GM04503 (cell line): ENCODE measurements at places on chromosomes 7 and 10.

- no peak for DNase-seq
Measured at GRCh38 chr10:102109166-102110116, 10.7 kb downstream of the LDB1 start.

- peak; percentile 98 for DNase-seq
Measured at GRCh38 chr7:28358423-28358868, 53.9 kb upstream of the CREB5 start.

DNA sequence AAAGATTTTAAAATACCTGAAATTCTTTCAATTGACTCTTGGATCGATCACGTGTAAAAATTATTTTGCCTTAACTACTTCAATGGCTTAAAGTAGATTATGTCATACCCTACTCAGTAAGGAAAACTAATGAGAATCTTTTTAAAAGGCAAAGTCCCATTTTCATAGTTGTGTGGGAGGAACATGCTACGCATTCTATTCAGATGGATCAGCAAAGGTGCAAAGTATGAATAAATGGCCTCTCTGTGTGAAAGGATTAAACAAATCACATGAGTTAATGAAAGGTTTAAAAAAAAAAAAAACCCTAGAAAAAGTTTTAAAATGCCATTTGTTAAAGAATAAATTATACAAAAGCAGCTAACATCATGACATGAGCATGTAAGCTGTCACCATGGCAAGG, 77.1 kb downstream of the ENO4 start:
- no peak for DNase-seq

DNA sequence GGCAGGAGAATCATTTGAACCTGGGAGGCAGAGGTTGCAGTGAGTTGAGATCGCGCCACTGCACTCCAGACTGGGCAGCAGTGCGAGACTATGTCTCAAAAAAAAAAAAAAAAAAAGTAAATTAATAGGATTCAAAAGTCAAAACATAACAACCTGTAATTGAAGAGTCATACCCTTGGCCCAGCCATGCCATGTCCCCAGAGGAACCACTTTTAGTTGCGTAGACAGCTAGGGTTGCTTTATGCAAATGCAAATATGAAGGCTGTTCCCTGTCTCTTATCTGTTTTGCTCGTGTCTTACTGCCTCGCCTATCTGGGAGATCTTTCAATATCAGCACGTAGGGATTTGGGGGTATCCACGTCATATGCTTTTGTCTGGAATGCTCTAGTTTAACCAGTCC, 73.1 kb downstream of the PRKAG2 start:
- DNase-seq = no peak

GRCh38 chr7:107744345-107744750, 406 bp downstream of the CBLL1 start:
- DNase-seq = no peak

DNA sequence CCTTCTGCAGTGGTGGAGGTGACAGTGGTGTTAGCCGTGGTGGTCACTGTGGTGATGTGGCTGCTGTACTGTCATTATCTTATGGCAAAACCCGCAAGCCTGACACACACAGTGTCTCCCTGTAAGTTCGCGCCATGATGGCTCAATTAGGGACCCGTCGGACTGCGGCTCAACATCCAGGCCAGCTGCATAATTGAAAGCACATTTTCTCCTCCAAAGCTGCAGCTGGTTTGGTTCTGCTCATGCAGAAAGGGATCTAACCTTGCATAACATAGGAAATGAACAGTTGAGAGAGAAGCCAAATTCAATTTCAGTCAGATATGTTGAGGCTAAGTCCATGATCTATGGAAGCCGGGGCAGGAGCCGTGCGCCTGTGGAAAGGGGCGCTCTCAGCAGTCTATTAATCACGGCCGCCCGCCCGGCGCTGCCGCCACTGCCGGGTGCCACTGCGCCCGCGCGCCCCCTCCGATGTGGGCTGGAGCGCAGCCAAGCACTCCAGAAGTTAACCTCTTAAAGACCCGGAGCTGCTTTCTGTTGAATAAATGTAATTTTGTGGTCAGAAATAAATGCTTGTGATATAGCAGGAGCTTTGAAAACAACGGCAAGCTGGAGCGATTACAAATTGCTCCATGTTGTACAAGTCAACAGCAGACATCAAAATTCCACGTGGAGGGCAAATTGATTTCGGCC, 227.7 kb downstream of the CUX1 start:
- DNase-seq = peak; percentile 93

DNA sequence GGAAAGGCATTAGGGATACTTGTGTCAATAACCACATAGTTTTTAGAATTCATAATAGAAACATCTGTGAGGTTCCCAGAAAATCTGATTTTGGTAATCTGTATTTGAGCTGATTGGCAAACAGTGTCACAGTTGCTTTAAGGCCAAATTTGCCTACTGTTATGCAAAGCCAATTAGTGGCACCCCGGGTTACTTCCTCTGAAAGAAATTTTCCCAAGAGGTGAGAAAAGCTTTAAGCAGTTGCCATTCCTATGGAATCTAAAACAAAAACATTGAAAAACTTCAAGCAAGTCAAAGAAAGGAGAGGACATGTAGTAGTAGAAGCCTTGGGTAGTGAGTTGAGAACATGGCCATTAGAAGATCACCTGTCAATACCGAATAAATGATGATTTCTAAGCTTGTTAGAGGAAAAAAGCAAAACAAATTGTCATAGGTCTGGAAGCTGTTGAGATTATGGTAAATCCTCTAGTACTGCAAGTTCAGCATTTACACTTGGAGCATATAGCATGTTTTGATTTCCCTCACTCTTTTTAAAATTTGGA, 176.8 kb downstream of the TWIST1 start:
- DNase-seq = no peak

DNA sequence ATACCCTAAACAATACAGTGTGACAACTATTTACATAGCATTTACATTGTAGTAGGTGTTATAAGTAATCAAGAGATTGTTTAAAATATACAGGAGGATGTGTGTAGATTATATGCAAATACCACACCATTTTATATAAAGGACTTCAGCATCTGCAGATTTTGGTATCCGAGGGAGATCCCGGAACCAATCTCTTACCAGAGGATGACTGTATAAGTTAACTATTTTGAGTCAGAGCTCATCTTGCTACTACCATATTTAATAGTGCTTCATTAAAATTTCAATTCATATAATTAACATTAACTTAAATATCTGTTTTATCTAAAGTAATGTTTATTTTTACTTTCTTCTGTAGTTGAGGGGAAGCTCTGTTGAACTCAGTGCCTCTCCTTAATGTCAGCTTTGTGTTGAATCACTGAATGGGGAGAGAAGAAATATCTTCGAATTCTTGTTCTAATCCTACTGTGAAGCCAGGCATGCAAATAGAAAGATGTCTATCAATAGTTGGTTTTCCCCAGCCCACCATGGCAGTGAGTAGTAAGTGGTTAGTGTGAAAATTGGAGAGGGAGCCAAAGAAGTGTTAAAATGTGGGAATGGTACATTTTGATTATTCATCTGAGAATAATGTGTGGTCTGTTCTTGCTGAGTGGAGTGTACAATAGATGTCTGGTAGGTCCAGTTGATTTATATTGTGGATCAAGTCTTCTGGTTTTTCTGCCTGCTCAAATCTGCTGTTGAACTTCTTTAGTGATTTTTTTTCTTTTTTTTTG, 90.1 kb upstream of the CYP26C1 start:
- DNase-seq = no peak

- DNase-seq = no peak
Measured at GRCh38 chr10:23571884-23572283, 133.0 kb downstream of the OTUD1 start.

DNA sequence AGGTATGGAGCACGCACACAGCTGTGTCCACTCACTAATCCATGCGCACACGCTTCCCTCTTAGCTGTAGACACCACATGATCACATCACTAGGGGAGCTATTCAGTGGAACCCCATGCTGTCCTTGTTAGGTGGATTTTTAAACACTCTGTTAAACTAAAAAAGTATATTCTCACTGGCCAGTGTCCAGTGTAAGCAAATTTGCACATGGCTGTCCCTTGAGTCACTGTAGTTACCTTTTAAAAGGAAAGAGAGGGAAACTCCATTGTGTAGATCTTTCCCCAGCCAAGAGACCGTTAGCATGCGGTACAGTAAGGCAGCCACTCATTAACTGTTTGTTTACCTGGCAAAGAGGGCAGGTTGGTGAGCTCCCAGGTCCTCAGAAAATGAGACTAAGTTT, 81.6 kb upstream of the INSYN2A start:
- no peak for DNase-seq

GRCh38 chr7:133115596-133115995, 33.7 kb upstream of the CHCHD3 start:
- DNase-seq = no peak

- DNase-seq = no peak
Measured at GRCh38 chr10:102504179-102504975, 605 bp downstream of the SUFU start.

DNA sequence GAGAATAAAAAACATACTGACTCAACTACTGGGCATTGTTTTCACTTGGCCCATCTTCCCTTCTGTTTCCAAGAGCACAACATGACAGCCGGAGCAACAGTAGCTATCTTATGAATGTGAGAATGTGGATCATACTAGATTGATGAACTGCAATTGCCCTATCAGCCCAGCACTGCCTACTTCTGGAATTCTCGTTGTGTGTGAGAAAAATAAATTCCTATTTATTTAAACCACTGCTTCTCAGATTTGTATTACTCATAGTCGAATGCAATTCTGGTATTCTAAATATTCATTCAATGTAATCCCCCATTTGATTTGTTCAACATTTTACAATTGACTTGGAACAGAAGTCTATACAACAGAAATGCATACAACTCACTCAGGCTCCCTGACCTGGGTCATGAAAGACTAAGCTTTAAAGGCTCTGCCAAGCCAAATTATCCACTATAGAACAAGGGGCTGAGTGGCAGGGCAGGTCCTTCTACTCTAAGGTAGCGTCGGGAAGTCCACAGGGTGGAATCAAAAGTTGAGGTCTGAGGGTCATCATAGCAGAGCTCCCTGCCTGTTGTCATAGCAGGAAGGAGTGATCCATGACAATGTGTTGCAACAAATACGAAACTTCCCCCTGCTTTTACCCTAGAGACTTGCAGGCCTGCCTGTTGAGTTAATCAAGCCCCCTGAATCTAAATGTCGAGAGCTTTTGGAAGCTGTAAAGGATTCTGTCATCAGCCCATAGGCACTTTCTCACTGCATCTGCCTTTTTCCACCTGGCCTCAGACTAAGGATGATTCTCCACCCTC, 12.4 kb upstream of the JAZF1 start:
- DNase-seq = peak; percentile 36

GRCh38 chr10:112801004-112801403, 149.0 kb upstream of the TCF7L2 start:
- DNase-seq = no peak

DNA sequence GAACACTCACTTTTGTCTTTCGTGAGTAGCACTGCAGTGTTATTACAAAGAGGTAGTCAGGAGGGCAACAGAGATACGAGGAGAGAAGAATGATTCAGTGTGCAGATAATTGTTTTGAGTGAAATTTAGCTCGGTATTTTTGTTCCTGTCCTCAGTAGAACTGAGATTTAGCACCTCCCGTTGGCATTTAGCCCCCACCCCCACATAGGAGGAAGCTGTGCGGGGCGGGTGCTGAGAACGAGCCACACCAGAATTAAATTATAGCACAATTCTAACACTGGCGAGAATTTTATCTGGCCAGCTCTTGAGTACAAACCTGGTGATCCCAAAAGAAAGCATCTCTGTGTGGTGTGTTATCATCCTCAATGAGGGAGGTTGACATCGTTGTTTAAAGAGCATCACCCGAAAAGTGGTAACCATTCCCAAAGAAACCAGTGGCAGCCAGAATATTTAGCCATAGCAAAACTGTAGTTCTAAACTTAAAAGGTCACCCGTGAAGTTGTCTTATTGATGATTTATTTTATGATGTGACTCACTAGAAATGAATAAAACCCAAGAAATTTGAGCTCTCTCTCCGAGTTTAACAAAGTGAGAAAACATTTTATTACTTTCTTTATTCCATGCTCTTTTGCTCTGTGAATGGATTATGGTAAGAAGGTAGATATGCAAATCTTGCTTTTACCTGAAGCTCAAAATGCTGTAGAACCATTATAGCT, 612.2 kb downstream of the SUGCT start:
- peak; percentile 13 for DNase-seq

DNA sequence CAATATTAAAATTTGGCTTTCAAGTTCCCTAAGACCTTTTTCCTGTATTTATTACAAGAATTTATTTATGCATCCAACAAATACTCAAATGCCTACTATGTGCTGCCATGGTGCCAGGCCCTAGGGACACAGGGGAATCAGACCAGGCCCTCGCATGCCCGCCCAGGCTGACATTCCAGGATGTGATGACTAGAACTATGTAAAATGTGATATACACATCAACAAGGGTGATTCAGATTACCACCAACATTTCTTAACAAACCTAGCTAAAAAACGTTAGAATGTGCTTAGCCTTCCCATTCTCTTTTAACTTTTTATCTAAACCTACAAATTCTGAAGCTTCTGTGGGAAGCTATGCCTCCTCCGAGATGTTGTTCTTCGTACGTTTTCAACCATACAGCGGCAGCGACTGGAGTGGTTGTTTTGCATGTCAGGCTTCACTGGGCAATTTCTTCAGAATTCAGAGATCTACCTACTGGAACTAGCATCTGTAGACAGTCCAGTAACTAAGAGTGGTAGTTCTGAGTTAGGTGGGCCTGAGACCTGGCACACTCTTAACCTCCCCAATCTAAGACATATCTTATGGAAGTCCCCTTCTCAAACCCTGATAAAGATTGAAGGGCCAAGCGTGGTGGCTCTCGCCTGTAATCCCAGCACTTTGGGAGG, 22.1 kb downstream of the GNA12 start:
- DNase-seq = peak; percentile 68

DNA sequence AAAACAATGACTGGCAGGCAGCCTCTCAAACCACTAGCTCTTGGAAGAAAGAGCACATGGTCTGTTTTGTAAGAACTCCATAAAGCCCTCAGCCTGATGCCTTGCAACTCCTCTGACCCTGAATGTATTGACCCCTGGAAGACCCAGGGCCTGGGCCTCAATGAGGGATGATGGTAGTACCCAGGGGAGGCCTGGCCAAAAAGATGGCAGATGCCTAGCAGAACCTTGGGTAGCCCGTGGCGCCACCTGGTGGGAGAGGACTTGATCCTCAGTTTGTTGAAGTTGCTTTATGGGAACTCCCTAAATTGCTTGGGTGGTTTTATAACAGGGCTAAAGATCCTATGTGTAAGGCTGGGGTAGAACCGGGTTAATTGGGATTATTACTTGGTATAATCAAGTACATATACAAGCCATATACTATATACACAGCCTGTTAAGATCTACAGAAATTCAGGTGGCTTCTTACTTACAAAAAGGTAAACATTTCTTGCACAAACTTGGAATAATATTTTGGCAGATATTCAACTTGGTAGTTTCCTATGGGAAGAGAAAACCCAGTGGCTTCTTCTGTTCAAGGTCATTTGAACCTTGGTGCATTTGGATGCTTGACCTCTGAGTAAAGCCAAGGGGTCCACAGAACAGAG, 95.8 kb upstream of the CACUL1 start:
- DNase-seq = no peak

DNA sequence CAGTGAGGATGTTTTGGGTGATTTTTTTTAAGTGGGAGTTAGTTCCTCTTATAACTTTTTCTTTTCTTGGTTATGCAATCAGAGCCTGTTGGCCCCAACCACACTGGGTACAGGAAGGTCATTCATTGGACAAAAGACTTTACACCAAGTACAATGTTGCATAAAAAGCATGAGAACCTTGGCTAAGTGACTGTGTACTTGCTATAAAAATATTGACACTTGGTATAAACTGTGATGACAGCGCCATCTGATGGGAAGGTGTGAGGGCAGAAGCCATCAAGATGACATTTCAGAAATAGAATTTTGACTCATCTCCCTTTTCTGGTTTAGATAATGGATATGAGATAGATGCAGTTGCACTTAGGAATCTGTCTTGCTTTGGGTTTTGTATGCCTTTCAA, 126.4 kb upstream of the CCDC6 start:
- DNase-seq = peak; percentile 15
